ENCODE measurements at places on chromosomes 11 and 22.

- DNase-seq, result no peak
These were observed 309.9 kb downstream of the MIAT start for GRCh38 chr22:26967282-26967681.

GRCh38 chr22:47807506-47807905 lies 1045.1 kb downstream of the TBC1D22A start:
- DNase-seq, result no peak

DNA sequence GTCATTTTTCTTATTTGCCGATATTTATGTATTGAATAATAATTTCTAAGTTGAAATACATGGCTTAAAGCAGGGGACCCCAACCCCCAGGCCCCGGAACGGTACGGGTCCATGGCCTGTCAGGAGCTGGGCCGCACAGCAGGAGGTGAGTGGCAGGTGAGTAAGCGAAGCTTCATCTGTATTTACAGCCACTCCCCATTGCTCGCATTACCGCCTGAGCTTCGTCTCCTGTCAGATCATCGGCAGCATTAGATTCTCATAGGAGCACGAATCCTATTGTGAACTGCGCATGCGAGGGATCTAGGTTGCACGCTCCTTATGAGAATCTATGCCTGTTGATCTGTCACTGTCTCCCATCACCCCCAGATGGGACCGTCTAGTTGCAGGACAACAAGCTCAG lies 4.5 kb downstream of the ZMAT5 start:
- DNase-seq, result no peak

DNA sequence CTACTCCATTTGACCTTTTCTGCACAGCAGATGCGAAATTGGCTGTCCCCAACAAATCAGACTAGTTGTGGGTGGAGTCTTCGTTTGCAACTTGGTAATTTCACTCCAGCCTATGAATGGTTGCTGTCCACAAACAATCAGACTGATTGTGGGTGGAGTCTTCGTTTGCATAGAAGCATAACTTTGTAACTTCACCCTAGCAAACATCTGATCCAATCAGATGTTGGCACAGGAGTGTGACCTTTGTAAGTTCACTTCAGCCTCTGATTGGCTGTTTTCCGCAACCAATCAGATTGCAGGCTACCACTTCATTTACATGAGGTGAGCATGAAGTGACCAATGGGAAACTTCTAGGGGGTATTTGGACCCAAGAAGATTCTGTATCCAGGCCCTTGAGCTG lies 16.3 kb upstream of the CABP2 start:
- DNase-seq, result no peak

- DNase-seq, result peak; percentile 29
These were observed 41.0 kb upstream of the PRDM11 start for GRCh38 chr11:45105233-45105983.

DNA sequence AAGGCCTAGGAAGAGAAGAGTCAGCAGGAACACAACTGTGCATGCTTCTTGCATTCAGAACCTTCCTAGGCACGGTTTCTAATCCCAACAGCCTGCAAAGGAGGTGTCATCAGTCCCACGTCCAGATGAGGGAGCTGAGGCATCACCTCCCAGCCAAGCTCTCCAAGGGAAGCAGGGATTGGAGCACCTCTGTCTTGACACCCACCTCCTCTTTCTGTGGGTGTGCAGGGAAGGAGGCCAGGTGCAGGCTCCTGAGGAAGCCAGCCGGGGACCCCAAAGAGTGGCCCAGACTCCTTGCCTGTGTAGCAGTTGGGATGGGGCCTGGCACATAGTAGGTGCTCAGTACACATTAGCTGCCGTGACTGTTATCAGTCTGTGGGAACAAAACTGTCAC lies 2.0 kb downstream of the PNPLA5 start:
- DNase-seq, result no peak

GRCh38 chr22:19655399-19655798 lies 58.9 kb upstream of the SEPTIN5 start:
- no peak for DNase-seq

DNA sequence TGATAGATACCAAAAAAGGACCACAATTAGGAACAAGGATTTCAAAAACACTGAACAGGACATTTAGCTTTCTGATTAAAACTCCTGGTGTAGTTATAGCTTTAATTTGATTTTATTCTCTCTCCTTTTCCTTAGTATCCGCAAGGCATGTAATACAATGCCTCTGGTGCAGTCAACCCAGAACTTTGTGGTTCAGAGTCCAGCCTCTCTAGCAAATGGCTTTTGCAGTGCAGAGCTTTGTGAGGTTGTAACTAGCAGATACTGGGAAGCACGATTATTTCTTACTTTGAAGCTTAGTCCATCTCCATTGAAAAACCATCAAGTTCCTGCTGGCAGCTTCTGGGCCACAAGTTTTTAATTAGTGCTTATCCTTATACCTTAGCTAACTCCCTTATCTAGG lies 79.8 kb downstream of the GRIA4 start:
- DNase-seq, result no peak

GRCh38 chr11:12460466-12460865 lies 83.1 kb downstream of the PARVA start:
- DNase-seq, result no peak

- DNase-seq, result no peak
These were observed 57.4 kb downstream of the LINC01488 start for GRCh38 chr11:69538854-69539253.

DNA sequence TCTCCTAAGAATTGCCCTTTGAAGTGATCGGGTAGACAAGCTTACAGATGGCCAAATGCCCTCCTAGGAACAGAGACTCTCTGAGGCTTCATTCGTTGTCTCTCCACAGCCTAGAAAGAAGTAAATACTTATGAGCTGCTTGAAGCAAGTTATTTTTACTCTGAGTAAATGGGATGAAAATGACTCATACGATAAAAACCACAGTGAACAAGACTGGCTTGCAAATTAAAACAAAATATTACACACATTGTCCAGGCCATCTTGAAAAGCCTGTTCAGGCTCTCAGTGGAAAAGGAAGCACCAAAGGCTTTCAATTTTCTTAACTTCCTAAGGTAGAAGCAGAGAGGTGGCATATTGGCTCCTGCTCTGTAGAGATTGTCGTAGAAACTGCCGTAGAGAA lies 294.2 kb downstream of the NELL1 start:
- no peak for DNase-seq

DNA sequence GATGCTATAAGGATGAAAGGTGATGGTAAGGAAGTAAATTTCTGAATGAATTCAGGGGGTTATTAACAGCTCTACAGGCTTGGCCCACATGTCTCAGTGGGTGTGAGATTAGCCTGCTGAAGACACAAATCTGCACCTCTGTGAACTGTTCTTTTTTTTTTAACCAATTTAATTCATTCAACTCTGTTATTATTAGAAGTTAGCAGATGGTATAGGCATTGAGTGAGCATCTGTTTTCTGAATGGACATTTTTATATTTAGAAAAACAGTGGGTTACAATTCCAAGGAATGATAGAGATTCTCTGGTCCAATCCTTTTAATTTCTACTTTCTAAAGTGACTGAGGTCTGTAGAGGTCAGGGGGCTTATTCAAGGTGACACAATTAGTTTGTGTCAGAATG lies 122.0 kb upstream of the SORL1-AS1 start:
- no peak for DNase-seq

DNA sequence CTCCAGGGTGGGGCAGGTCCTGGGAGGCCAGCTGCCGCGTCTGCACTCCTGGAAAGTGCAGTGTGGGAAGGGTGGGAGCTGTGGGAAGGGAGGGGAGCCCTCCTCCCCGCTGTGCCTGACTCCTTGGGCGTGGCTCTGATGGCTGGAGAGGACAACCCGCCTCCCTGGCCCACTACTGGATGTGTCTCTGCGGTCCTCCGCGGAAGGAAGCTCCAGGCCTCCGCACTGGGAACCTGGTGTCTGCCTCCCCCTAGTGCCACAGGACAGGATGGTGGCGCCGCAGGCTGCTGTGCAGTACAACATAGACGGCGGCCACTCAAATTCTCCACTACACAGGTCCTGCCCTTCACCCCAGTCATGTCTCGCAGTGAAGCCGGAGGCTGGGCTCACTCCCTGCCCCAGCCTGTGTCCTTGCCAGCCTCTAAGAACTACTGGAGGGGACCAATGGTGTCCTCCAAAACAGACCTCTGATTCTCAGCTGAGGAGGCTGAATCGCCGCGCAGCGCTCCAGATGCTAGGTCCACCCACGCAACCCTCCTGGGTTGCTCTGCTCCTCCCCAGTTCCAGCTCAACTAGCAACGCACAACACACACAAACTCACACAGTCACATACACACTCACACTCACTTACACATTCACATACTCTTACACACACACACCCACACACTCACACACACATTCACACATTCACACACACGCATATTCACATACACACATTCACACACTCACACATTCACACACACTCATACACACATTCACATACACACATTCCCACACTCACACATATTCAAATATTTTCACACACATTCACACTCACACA lies 12.4 kb upstream of the DSCAML1 start:
- DNase-seq, result no peak

- peak; percentile 41 for DNase-seq
These were observed 99.9 kb upstream of the FGF3 start for GRCh38 chr11:69918938-69919650.

- no peak for DNase-seq
These were observed 22.1 kb downstream of the LMO1 start for GRCh38 chr11:8241373-8242117.

DNA sequence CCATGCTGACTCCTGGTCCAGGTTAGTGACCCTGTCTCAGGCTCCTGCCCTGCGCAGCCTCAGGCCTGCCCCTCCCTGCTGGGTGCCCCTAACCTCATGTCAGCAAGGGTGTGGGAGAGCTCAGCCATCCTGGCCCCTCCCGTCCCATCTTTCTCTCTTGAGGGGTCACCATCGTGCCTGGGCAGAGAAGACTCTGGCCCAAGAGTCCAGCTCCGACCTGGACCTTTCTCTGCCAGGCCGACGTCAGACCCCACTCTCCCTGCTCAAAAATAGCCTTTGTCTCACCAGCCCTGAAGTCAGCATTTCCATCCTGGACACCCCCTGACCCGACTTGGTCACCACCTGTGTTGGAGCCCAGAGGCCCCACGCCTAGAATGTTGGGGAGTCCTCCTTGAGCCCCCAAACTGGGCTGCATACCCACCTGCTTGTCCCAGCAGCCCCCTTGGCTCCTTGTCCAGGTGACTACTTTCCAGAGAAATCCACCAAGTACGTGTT lies 4.9 kb downstream of the SCGB1C1 start:
- DNase-seq, result no peak

DNA sequence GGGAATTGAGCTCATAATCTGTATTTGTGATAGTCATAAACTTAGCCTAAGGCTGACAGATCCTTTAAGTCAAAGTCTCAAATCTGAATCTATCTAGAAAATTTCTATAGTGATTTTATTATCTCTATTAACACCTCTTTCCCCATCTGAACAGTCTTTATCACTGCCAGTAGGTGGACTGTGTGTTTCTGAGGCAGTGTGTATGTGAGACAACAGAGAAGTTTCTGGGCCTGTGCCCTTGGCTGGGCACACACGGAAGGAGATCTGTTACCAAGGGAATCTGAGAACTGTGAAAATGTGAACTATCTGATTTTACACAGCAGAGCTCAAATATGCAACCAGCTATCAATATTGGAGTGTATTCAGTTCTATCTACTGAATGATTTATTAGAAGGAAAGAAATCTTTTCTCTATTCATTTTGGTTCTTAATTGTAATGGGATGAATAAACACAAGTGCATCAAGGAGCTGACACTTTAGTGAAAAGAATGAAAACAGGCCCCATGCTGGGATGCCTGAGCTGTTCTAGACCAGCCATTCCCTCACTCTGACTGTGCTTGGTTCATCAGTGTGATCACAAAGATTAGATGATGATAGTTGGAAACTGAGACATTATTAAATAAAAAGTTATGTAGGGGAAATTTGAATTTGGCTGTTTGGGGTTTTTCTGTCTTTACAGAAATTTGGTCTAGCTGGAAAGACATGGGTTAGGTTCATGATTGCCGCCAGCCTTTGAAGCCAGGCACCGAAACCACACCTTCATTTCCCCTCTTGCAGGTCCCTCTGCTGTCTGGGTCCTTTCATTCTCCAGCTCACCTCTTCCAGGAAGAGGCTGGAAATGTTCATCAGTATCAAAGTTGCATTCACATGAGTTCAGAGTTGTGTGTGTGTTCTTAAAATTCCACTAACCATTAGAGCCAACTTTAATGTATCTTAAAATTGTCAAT lies 68.1 kb downstream of the LIF start:
- no peak for DNase-seq

- DNase-seq, result no peak
These were observed 11.8 kb downstream of the UPB1 start for GRCh38 chr22:24506802-24507438.

GRCh38 chr11:5284637-5285036 lies 14.9 kb upstream of the HBE1 start:
- DNase-seq, result no peak

GRCh38 chr22:50136581-50137015 lies 33.9 kb upstream of the PANX2 start:
- no peak for DNase-seq

DNA sequence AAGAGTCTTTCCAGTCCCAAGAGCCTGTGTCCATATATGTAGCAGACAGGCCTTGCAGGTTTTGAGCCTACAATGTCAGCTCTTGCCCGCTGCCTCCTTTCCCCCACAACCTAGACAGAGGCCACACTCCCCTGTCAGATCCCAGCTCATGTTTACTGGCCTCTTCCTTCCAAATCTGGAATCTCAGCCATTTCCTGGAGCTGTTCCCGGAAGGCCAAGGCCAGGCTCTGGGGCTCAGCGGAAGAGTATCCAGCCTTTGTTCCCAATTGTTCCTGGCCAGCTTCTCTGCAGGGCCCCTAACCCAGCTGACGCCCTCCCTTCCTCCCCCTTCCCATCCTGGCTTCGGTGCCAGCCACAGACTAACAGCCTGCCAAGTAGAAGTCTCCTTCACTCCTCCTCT lies 1.0 kb upstream of the ROBO4 start:
- no peak for DNase-seq

- no peak for DNase-seq
These were observed 6.1 kb upstream of the UPB1 start for GRCh38 chr22:24489011-24489410.

DNA sequence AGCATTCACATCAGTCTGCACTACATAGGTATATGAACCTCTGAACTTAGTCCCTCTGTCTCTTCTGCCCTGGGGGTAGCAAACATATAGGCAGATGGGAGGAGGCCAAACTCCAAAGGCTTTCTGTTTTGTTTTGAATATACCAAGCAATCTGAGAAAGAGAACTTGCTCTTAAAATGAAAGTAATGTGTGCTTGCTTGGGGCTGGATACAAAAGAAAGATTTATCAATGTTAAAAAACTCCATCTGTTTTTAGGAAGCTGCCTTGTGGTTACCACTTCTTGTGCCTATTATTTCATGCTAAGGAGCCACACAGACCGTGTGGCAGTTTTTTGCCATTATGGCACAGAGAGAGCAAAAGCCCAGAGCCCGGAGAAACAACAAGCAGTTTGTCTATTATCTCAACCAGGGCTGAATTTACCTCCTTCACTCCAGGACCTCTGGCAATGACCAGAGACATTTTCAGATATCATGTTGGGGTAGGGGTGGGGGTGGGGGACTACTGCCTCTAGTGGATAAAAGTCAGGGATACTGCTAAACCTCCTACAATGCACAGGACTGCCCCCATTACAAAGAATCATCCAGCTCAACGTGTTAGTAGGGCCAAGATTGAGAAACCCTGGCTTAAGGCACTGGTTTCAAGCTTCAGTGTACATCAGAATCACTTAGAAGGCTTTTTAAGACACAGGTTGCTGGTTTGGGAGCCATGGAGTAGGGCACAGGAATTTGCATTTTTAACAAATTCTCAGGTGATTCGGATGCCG lies 124.2 kb downstream of the APIP start:
- no peak for DNase-seq

GRCh38 chr11:104529906-104530305 lies 366.0 kb upstream of the PDGFD start:
- no peak for DNase-seq

All from activated gamma-delta T cell (primary cell).